Islet precursor cell (in vitro differentiated cells): ENCODE measurements at places on chromosomes 4 and X.

DNA sequence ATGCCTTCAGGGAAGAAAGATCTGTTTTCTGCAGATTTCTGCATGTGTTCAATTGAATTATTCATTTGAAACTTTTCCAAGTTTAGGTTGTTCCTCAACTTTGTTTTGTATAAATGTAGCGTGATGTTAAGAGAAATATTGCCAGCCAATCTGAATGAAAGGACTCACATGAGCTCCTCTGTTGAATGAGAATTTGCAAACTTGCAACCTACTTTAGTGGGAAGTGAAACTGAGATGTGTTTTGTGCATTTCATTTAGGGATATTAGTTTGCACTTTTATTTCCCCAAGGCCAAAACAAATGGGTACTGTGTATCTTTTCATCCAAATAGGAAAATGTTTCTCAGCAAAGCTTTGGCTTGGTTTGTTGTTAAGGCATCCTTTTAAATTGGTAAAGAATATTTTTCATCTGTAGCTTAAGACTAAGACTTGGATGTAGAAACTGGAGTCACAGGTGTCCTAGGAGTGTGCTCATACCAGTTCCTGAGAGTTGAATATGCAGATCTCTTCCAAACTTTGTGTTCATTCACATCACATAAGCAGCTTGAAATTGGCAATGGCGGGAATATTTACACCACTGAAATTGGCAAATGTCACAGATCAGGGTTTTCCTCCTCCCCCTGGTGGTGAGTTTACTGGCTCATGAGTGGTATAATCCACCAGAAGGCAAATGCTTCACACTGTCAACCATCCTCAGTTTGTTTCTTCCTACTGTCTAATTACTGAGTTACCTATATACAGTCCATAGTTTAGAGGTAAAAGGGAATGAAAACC is 193.6 kb upstream of the BANK1 start:
- DNase-seq = no peak

GRCh38 chr4:8199594-8200301 is 658 bp downstream of the SH3TC1 start:
- no peak for DNase-seq

DNA sequence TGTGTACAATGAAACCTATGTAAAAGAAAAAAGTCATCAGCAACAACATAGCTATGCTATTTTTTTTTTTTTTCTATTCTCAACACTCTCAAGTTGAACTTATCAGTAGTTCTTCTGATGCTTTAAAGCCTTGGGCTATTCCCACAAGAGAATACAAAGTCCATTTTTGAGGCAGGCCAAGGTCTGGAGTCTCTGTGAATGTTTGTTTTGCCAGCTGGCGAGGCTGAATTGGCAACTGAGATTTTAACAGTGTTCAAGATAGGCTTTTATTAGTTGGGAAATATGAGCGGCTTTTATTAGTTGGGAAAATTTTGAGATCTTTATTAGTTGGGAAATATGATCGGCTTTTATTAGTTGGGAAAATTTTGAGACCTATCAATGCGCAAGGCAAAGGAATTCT is 336.6 kb downstream of the SLITRK2 start:
- DNase-seq = no peak

GRCh38 chrX:111309083-111309482 is 38.8 kb upstream of the CAPN6 start:
- no peak for DNase-seq

- DNase-seq = no peak
Observed at GRCh38 chrX:30589146-30589888, 11.8 kb upstream of the TASL start.

- DNase-seq = peak; percentile 27
Observed at GRCh38 chr4:6468376-6468775, 4.0 kb downstream of the PPP2R2C start.

GRCh38 chr4:139913398-139913990 is 240.5 kb downstream of the MAML3 start:
- DNase-seq = no peak

- peak; percentile 99 for DNase-seq
Observed at GRCh38 chr4:6688879-6689505, 4.7 kb upstream of the S100P start.

GRCh38 chr4:22531311-22532019 is 15.6 kb upstream of the ADGRA3 start:
- no peak for DNase-seq

GRCh38 chr4:86840858-86841257 is 8.3 kb downstream of the SLC10A6 start:
- no peak for DNase-seq

- DNase-seq = no peak
Observed at GRCh38 chr4:3700223-3700622, 66.0 kb upstream of the ADRA2C start.
